Spinal cord (tissue), 10 donors: ENCODE measurements at places on chromosomes 6 and 20.

DNA sequence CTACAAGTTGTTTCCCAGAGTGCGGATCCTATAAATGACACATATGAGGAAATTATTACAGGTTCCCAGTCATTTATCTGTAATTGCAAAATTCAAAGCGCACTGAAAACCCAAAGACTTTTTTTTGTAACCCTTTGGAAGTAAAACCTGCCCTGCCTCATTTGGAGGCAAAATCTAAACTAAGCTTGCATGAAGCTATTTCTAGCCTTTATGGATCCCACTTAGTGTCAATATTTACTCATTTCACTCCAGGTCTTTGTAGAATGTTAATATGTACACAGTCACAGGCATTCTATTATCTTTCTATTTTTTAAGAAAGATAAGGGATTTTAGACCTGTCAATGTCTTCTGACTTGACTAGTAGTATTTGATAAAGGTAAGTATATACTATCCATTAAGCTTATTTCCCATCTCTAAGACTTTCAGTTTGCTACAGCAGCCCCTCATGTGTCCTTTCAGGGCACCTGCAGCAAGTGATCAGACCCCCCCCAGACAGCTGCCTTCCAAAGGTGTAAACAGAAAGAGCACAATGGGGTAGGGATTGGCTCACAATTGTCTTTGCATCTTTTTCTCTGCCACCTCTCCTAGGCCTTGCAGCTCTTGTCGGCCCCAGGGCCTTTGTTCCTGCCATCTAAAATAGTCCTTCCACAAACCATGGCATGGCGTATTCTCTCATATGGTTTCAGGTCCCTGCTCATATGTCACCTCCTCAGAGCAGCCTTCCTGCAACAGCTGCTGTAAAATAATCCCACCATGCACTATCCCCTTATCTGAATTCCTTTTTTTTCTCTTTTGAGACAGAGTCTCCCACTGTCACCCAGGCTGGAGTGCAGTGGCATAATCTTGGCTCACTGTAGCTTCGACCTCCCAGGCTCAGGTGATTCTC, 1.3 kb upstream of the REPS1 start:
- no peak for DNase-seq

DNA sequence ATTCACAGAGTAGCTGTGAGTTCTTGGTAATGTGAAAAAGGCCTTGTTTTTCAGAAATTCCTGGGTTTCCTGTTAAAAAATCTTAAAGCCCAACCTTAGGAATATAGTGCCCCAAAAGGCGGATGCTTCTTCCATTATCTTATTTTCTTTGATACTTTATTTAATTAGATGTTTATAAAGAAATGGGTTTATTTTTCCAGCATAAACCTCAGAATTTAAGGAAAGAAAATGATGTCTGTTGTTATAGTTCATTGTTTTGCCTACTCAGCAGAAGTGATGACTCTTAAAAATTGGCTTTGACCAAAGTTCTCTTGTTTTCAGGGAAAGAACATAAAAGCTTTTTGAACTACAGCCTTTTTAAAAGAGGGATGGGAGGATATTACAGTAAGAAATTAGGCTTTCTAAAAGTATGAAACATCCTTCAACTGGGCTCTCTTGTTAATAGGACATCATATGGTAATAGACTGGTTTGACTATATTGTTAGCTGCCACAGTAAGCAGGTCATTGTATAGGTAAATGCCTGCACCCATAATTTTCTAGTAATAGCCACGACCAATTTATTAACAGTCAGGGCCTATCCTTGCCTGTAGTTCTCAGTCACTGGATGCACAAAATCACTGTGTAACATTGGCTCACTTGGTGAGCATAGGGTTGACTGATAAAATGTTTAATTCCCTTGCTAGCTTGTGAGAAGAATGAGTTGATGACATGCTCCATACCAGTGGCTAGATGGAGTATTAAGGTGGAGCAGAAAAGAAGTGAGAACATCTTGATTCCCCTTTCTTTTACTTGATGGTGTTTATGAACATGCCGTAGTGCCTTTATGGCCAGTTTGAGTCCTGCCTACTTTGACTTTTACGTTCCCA, 5.2 kb downstream of the SRSF6 start:
- no peak for DNase-seq

- DNase-seq: no peak
Observed at GRCh38 chr6:551405-551804, 105.5 kb downstream of the HUS1B start.

DNA sequence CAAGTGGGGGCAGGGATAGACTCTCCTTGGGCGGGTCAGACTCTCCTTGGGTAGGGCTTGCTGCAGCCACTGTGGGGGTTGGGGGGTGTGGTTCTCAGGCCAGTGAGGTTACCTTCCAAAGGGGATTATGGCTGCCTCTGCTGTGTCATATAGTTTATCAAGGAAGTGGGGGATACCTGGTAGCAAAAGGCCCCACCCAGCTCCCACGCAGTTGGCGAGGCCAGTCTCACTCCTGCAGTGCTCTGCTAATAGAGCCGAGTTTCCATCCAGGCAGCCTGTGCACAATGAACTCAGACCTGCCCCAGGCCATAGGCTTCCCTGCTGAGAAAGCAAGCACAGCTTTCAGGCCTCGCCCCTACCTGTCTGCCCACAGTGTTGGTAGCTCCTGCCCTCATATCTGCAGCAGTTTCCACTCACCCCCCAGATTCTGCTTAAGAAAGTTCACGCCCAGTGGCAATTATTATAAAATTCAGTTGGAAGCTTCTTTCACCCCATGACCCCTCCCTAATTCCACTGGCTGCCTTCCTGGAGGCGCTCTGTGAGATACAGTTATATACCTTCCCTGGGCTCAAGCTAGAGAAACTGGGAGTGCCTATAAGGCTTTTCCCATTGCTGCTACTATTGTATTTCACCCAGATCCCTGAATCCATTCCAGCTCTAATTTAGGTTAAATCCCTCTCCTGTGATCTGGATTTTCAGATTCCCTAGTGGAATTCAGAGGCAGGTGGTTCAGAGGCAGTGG, 56.1 kb downstream of the HDDC2 start:
- DNase-seq: no peak

DNA sequence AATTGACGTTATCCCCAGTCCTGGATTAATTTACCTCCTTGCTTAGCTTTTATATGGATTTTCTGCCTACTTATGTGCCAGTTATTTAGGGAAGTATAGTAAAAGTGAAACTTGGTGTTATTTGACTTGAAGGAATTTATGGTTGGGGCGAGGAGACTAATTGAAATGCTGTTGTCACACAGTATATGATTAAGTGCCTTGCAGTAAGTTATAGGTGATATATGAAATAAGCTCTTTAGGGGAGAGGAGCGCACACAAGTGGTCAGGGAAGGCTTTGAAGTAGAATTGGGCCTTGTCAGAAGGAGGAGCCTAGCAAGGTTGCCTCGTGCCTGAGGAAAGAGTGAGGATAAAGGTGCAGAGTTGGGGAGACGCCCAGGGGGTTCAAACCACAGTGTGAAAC, 20.5 kb downstream of the NCOA7 start:
- DNase-seq: no peak

DNA sequence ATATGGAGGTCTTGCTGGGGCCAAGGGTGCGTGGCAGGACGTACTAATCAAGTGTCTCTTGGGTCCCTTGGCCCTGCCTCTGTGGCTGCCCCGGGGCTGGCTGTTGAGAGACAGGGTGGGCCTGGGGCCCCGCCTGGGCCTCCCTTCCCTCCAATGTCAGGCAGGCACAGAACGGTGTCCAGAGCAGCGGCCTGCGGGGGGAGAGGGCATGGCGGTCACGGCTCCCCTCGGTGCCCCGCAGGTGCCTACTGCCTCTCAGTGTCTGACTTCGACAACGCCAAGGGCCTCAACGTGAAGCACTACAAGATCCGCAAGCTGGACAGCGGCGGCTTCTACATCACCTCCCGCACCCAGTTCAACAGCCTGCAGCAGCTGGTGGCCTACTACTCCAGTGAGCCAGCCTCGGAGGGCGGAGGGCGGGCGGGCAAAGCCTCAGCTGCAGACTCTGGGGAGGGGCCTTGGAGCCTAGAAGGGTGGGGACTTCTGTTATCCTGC, 50.0 kb downstream of the SRC start:
- DNase-seq: no peak

GRCh38 chr6:28634411-28634760, 108.7 kb downstream of the GPX5 start:
- DNase-seq: no peak

DNA sequence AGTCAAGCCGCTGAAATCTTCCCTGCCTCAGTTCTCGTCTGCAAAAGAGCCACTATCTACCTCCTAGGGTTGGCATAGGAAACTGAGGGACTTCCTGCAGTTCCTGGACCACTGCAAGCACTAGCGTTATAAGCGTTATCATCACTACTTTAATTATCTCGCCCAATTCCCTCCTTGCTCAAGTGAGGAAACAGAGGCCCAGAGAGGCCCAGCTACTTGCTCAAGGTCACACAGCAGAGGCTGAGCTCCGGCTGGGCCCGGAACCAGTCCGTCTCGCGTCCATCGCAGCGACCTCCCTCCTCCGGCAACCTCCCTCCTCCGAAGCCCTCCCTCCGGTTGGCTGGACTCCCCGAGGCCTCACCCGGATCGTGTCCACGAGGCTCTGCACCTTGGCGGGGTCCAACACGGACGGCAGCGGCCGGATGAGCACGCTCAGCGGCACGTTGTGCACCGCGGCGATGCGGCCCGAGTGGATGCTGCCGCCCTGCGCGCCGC, 338 bp downstream of the SRXN1 start:
- no peak for DNase-seq

GRCh38 chr6:47663462-47664216, 34.7 kb upstream of the ADGRF4 start:
- DNase-seq: no peak

- no peak for DNase-seq
Observed at GRCh38 chr6:34129753-34130152, 16.1 kb downstream of the GRM4 start.

DNA sequence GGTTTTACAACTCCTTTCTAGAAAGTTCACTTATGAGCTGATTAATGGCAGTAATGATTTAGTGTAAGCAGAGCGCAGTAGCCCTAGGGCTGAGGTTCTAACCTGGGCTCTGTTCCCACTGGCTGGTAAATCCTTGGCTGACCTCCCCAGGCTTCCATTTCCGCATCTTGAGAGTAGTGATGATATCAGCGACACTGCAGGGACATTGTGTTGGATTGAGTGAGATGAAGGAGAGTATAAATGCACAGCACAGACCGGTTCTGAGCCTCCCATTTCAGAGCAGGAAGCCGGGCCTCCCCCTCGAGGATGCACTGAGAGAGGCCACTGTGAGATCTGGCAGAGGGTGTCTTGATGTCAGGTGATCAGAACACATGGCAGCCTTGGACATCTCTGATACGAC, 477.2 kb upstream of the SULF2 start:
- no peak for DNase-seq

DNA sequence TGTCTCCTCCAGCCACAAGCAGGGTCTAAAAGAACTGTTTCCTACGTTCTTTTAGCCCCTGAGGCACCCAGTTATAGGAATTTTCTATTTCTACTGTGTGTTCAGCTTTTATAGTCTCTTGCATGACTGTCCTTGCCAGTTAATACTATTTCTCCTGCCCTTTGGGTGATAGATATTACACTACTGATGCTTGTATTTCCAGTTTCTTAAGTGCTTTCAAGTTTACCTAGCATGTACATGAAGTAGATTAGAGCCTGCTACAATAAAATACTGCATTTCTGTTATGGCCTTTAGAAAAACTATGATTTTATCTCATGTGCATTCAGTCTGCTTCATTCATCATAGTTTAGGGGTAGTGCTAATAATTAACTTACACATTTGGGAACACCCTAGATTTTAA, 89.6 kb downstream of the FOXO3 start:
- no peak for DNase-seq

GRCh38 chr6:148493424-148493823, 150.8 kb downstream of the SASH1 start:
- DNase-seq: no peak

- DNase-seq: no peak
Observed at GRCh38 chr20:59961423-59961822, 3.2 kb downstream of the CDH26 start.

DNA sequence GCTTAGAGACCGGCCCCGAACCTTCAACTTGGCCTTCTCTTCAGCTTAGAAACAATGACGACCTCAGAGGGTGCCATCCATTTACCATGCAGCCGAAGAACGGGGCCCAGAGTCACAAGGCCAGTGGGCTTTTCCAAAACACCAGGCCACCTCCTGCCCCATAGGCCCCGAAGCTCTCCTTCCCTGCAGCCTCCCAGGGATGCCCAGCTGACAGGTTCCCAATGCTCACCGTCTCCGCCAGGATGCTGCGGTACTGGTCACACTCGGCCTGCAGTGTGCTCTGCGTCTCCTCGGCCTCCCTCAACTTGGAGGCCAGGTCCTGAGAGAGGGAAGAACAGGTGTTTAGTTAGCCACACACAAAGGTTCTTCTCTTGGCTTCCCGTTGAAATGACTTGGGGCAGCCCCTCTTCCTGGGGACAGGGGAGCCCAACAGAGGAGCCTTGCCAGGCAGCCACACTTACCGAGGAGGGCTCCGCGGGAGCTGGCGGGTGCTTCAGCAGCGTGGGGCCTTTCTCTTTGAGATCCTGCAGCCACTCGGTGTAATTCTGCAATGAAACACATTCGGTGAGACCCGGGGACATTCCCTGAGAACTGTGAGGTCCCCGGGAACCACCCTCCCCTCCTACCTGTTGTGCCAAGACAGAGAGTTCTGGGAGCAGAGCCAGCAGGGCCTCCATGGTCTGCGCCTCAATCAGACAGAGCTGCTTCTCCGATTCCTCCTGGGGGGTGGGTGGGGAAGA, 51.5 kb downstream of the DSTN start:
- DNase-seq: no peak

GRCh38 chr20:22799687-22800086, 215.3 kb upstream of the FOXA2 start:
- no peak for DNase-seq

GRCh38 chr6:10587656-10588406, 66.7 kb downstream of the GCNT2 start:
- no peak for DNase-seq

DNA sequence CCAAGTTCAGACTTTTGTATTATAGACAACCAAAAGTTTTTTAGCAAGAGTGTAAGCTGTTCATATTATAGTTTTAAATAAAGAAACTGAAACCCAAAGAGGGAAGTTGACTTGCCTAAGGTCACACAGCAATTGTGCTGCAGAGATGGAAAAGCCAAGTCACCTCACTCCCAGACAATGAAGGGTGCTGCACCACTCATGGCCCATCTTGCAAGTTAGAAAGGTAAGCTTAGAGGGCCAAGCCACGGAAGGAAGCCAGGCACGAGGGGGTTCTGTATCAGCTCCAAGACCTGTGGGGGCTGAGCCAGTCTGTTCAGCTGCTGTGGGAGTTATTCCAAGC, 860 bp downstream of the DEFB124 start:
- no peak for DNase-seq

DNA sequence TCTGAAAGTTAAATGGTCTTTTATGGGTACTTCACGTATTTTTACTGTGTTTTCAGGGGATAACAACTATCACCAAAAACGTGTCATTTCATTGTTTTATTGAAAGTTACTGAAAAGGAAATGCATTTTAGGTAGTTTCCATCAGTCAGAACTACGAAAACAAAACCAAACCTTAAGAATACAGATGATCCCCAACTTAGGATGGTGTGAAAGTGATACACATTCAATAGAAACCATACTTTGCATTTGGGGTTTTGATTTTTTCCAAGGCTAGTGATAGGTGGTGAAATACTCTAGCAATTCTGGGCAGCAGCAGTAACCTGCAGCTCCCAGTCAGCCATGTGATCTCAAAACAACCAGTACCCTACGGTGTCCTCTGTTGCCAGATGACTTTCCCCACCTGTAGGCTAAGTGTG, 25.9 kb upstream of the EFHC1 start:
- DNase-seq: no peak

GRCh38 chr20:61760731-61761130, 304.9 kb downstream of the TAF4 start:
- no peak for DNase-seq
